Activated T-cell treated with anti-CD3 and anti-CD28 coated beads for 4 hours (primary cell): ENCODE measurements at places on chromosomes 4 and X.

- DNase-seq, result no peak
Measured at GRCh38 chr4:24303926-24304325, 280.4 kb downstream of the DHX15 start.

- DNase-seq, result no peak
Measured at GRCh38 chr4:150006197-150006596, 72.0 kb upstream of the DCLK2 start.

- no peak for DNase-seq
Measured at GRCh38 chr4:67014592-67014991, 530.7 kb downstream of the CENPC start.

DNA sequence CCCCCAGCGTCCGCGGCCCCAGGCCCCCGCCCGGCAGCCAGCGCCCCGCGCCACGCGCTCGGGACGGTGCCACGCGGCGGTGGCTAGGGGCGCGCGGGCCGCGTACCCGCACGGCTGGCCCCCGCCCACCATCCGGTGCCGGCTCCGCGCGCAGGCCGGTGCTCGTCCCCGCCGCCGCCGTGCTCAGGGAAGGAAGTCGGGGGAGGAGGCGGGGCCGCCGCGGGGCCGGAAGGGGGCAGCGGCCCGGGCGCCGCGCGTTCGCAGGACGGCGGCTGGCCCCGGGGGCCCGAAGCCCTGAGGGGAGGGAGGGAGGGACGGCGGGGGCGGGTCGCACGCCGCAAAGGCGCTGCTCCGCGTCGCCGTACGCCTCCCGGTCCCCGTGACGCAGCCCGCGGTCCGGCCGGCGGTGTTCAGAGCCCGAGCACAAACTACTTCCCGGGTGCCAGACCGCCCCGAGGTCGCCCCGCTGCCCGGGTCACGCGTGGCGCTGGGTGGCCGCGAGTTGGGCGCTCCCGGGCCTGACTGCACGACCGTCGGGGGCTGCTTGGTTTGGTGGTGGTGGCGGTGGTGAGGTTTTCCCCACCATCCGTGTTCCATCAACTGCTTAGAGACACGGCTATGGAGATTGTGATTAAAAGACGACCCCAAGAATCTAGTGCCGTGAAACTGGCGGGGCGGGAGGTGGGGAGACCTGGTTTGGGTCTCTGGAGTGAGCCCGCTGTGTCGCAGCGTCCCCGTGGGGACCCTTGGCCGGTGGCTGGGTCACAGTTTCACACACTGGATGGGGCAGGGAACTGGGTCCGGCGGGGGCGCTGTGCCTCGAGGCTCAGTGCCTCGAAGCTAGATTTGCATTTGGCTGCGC, at the start of gene DCTD:
Gene DCTD (minus strand): TSS at position 205 of the 862 bp plus-strand sequence. CDS start 1,818 bp downstream, outside the sequence.
- DNase-seq, result peak; percentile 70

DNA sequence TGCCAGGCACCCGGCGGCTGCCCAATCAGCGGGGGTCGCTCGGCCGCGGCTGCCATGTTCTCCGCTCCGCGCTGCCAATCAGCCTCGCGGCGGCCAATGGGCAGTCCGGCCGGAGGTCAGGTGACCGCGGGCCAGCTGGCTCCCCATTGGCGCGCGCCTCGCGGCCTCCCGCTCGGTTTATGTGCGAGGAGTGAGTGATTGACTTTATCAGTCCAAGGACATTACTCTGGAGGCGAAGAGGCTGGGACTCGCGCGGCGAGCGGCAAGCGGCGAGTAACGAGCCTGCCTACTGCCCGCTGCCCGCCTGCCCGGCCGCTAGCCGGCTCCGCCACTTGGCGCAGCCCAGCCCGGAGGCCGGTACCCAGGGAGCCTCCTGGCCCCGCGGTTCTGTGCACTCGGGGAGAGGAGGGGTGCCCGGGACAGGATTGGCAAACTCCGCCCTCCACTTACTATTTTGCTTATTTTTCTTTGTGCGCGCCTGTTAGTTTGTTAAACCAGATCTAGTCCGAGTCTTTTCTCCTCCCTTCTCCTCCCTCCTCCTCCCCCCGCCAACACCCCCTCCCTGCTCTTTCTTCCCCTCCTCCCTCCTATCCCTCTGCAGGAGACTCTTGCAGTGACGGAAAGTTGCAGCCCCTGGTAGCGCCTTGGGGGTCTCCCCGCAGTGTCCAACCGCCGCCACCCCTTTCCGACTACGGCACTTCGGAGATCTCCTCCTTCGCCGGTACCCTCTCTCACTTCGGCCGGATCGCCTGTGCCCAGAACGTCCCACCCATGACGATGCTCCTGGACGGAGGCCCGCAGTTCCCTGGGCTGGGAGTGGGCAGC, at the start of gene ZIC3:
Gene ZIC3 (plus strand): TSS at position 207 of the 825 bp plus-strand sequence. CDS start 565 bp downstream, at position 772.
- no peak for DNase-seq

- no peak for DNase-seq
Measured at GRCh38 chrX:17039826-17040225, 93.4 kb downstream of the REPS2 start.

DNA sequence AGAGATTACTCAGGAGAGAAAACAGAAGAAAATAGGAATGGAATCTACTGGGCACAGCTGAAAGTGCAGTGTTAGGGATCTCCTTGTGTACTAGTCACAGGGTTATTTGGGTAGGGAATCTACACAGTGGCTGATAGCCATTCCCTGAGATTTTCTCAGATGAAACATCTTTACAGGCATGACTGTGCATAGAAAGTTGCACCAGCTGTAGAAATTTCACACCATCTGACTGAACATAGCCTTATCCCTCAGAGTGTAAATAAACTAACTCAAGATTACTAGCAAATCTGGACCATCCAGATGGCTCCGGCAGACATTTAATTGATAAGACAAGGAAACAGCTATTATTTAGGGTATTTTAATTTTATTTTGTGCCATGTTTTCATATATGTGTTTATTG, 2053.5 kb upstream of the TENM3 start:
- no peak for DNase-seq

DNA sequence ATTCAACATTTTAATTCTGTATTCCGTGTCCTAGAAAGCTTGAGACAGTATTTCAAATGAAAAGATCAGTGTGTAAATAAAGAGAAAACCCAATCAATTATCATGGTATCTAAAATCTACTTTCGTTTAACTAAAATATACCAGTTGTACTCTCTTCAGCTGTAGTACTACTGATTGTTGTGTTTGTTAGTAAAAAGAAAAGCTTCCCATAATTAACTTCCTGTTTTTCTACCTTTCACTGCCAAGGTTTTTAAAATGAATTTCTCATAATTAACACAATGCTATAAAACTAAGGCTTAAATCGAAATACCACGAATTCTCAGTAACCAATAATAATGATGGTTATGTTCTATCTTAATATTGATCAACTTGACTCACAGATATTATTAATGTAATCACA, 37.4 kb downstream of the PPP3CA start:
- DNase-seq, result no peak

DNA sequence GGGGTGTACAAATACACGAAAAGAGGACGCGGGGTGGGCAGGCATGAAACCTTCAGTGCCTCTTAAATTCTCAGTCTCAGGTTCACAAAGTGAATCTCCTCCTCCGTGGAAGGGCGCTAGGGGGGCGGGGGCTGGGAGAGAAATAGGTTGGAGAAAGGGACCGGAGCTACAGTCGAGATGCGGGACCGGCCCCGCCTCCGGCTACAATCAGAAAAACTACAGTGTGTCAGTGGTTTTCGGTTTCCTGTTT, 3.4 kb downstream of the MAML3 start:
- no peak for DNase-seq

DNA sequence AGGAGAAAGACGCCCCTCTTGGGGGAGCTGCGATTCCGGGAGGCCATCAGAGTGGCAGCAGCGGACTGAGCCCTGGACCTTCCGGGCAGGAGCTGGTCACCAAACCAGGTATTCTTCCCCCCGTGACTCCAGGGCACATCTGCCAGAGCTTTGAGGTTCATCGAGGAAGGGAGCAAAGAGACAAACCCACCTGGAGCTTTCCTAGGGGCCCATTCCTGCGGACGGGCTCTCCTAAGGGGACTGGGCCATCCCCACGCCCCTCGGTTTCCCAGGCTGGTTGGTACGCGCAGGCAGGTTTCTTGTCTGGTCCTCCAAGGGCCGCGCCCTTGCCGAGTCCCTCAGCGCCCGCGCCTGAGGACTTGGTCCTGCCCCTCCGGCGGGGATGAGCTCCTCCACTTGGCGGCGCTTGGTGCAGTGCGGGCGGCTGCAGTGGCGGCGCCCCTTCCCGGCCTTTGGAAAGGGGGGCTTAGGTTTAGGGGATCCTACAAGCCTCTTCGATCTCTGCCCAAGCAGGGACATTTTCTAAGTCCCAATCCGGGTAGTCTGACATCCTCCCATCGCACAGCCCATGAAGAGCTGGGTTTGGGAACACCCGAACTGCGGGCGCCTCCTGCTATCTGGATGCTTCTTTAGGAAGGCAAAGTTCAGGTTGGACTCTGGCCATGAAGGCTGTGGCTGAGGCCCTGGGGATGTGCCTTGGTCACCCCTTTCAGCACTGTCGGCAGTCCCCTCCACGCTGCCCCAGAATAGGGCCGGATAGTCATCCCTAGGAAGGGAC, 538 bp downstream of the STBD1 start:
- no peak for DNase-seq

- DNase-seq, result no peak
Measured at GRCh38 chrX:69028761-69029120, 136.5 kb downstream of the PJA1 start.

DNA sequence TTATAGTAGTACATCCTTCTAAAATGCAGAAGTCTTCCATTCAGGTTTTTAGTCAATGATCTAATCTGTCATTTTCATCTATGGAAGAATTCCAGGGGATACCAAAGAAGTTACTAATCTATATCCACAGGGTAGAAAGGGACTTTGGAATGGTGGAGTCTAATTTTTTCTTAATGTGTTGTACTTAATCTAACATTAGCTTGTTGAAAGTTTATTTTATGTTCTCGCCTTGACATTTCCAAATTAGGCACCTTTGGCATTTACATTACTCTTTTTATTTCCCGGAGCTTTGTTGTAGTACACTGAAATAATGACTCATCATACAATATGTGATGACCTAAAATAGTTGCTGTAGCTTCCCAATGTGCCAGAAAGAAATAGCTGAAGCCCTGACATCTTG, 91.5 kb downstream of the HTR2C start:
- DNase-seq, result no peak

DNA sequence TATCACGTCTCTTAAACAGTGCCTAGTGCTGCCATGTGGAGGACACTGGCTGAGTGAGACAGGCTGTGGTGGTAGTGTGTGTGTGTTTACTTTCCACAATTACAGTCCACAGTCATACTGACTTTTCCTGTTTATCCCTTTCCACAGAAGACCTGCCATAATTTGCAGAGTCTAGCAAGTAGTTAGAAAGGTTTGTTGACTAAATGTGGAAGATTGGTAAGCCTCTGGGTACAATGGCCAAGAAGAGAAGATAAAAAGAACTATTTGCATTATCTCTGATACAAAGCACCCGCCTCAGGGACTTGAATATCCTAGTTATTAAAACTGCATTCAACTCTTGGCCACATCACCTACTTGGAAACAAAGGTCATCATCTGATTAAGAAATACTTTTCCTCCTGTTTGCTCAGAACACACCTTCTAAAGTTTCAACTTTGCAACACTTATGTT, 89.1 kb downstream of the FAM13A start:
- DNase-seq, result no peak

- DNase-seq, result no peak
Measured at GRCh38 chr4:86926435-86927086, 8.2 kb upstream of the AFF1 start.

- no peak for DNase-seq
Measured at GRCh38 chrX:108117988-108118387, 26.4 kb downstream of the ATG4A start.

DNA sequence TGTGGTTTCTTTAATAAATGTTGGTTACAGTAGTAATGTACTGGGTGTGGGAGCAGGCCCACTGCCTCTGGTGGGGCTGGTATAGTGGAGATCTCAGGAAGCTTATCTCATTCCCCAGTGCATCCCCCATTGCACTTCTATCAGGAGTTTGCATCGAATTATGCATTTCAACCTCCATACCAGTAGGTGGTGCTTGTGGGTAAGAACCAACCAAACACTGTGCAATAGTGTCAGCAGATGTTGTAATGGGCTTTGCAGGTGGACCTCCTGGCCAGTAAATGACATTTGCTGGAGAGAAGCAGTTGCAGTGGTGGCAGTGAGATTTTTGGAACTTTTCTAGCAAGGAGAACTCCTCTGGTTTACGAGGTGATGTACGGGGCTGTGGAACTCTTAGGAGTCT, 150.6 kb downstream of the POU3F4 start:
- DNase-seq, result no peak

DNA sequence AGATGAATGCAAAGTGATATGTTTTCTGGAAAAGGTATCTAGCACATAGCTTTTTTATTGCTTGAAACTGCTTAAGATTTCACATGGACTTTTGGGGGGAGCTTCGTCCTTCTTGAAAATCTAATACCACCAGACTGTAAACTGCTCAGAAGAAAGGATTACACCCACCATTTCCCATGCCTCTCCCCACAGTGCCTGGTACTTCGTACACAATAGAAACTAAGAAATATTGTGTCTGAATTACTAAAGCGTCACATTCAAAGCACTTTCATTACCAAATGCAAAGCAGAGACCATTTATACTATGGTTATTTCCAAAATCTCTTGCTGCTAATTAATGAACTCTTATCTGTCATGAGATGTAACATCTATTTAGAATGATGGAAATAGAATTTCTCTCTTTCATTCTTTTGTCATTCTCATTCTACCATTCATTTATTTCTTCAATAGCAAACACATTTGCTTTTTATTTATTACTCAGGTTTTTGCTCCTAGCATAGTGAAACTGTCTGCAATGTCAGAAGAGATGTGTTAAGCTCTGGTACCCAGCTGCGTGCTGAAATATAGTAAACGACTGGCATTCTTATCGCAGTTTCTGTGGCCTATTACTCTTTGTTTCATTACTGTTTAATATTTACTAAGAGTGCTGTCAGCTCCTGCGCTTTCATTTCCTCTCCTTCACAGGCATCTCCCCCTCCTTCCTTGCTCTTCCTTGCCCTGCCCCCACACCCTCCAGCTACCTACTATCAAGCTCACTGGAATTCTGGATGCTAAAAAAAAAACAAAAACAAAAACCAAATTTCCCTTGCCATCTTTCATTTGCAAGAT, 51.4 kb upstream of the RAPGEF2 start:
- no peak for DNase-seq

DNA sequence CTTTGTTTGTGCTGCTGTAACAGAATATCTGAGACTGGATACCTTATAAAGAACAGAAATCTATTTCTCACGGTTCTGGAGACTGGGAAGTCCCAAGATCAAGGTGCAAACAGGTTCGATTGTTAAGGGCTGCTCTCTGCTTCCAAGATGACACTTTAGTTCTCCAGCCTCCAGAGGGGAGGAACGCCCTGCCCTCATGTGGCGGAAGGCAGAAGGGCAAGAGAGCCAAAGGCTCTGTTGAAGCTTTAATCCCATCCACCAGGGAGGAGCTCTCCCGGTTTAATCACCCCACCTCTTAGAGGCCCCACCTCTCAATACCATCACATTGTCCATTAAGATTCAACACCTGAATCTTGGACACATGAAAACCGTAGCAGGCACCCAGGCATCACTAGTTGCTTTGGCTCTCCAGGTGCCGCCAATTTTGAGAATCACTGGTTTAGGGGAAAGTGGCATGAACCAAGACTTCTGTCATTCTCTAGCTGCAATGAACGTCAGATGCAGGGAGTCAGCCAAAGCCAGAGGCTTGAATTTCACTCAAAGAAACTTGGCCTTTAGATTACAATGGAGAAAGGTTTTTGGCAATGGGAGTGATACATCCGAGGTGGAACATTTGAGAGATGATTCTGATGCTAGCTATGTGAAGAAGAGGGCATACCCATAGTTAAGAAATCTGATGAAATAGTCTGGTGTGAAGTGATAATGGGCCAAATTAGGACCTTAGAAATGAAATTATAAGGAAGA, 15.7 kb downstream of the FHL1 start:
- DNase-seq, result peak; percentile 16

- no peak for DNase-seq
Measured at GRCh38 chr4:153969542-153969941, 180.7 kb upstream of the SFRP2 start.

GRCh38 chr4:139416073-139416673, 37.7 kb upstream of the RAB33B start:
- DNase-seq, result no peak
